ENCODE measurements at places on chromosomes 3 and 15.

- no peak for DNase-seq
These were observed 11.2 kb downstream of the CBLB start for GRCh38 chr3:105857601-105858000.

- DNase-seq, result no peak
These were observed 6.2 kb upstream of the ZNF280D start for GRCh38 chr15:56739474-56739873.

DNA sequence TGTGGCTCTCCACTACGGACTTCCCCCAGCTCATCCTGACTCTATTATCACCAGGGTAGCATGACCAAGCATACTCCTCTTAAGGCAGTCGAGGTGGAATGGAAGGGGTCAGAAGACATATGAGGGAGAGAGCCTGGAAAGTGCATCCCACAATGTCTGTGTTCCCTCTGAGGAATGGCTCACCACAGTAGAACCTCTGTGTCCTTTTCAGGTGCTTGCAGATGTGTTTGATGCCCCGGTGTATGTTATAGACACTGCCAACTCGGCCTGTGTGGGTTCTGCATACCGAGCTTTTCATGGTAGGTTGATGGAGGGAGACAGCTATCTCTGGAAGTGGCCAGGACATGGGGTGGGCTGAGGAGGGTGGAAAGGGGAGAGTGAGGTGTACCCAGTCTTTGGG lies 50.3 kb downstream of the XYLB start:
- DNase-seq, result no peak

DNA sequence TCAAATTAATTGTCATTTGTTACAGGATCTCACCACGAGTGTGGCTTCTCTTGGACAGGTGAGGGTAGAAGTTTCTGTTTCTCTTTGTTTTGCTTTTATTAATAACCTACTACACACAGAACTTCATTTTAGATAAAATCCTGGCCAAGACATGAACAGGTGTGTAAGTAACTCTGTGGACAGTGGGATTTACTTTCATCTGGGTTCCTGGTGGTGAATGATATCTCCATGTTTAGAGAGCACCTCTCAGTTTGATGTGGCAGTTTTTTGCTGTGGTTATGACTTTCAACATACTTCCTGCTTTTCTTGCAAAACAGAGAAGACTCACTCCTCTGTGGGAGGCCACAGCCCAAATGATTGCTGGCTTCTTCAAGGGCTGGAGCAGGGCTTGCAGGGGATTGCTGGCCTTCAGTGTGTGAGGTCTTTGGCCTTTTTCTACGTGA lies 71.1 kb upstream of the XCR1 start:
- DNase-seq, result no peak

DNA sequence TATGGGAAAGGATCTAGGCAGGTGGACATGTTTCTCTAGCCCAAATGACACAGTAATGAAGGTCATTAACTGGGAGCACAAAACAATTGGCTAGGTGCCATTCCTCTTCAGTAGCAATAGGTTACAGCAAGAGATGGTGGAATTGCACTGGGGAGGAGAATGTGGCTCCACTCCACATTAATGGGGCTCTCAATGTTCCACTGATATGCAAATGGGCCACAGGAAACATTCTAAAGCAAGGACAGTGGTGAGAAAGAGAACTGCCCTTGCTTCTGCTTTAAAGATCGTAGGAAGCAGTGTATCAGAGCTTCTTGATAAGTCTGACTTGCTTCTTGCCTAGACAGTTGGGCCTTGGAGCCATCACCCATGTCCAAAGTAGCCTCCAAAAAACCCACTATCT lies 271.4 kb upstream of the PPP2R3A start:
- DNase-seq, result no peak

GRCh38 chr3:71543371-71544016 lies 40.0 kb downstream of the FOXP1 start:
- no peak for DNase-seq

- DNase-seq, result no peak
These were observed 89.8 kb downstream of the CADPS start for GRCh38 chr3:62785384-62785783.
